ENCODE measurements at places on chromosomes 2 and 18.
A peak's percentile ranks its signal among the peaks of the same experiment; 100 is the strongest.

GRCh38 chr18:46423226-46423805, 233.7 kb downstream of the LOXHD1 start:
- no peak for DNase-seq

GRCh38 chr2:6605836-6606505, 259.7 kb downstream of the CMPK2 start:
- DNase-seq, result no peak

- DNase-seq, result no peak
These were observed 11.6 kb upstream of the NCK2 start for GRCh38 chr2:105732955-105733607.

- peak; percentile 40 for DNase-seq
These were observed 123.5 kb downstream of the INHBB start for GRCh38 chr2:120469426-120469825.

GRCh38 chr2:205428811-205429210, 253.5 kb upstream of the NRP2 start:
- DNase-seq, result no peak

DNA sequence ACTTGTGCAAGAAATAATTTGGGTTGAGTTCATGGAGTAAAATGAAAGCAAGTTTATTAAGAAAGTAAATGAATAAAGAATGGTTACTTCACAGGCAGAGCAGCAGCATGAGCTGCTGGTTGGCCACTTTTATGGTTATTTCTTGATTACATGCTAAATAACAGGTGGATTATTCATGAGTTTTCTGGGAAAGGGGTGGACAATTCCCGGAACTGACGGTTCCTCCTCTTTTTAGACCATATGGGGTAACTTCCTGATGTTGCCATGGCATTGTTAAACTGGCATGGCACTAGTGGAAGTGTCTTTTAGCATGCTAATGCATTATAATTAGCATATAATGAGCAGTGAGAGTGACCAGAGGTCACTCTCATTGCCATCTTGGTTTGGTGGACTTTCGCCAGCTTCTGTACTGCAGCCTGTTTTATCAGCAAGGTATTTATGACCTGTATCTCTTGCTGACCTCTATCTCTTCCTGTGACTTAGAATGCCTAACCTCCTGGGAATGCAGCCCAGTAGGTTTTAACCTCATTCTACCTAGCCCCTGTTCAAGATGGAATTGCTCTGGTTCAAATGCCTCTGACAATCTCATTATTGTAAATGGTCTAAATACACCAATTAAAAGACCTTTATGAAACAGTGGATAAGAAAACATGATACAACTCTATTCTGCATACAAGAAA, 114.1 kb upstream of the FIGN start:
- DNase-seq, result no peak

GRCh38 chr2:190637903-190638618, 10.8 kb upstream of the NAB1 start:
- no peak for DNase-seq

- no peak for DNase-seq
These were observed 843.3 kb downstream of the TSN start for GRCh38 chr2:122598784-122599183.

- no peak for DNase-seq
These were observed 1.1 kb upstream of the NCKAP5 start for GRCh38 chr2:133569286-133569830.

DNA sequence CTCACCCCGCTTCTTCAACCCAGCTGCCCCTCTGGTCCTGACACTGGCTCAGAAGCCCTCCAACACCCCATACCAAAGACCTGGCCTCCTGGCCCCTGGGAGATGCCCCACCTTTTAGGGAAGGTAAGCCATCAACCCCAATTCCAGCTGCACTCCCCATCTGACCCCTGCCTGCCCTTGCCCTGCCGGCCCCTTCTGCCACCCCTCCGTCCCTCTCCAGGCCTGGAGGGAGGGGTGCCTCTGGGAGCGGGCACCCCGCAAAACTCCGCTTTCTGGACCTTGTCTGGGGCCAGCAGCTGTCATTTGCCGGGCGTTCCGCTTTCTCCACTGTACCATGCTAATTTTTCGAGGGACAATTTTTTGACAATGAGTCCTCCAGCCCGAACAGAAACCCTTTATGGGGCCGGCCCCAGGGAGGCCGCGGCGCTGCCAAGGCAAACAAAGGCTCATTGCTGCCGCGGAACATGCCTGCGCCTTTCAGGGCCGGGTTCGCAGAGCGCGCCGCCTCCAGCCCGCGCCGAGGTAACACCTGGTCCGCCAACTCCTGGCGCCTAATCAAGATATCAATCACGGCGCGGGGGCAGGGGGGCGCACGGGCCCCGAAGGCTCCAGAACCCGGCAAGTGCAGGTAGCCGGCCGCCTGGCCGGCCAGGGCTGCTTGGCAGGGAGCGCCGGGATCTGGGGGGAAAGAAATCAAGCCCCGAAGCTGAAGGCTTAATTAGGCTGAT, 96.0 kb downstream of the INHBB start:
- DNase-seq, result no peak

DNA sequence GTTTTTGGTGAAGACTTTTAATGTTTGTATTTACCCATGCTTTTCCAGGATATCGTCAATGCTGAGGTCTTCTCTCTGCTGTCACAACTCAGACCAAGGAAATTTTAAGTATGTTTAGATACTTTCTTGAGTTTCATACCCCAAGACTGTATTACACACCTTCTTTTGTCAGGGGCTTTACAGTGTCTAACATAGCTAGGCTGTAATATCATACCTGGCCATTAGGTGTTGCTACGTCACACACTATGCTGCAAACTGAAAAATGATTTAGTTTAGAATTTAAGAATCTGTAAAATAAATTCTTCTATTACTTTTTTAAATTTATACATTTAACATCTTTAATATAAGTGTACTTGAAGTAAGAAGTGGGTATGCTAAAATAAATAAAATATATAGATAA, 358.4 kb upstream of the NRP2 start:
- DNase-seq, result no peak

GRCh38 chr18:13615432-13615861, 110.9 kb downstream of the FAM210A start:
- no peak for DNase-seq

GRCh38 chr2:1055014-1055595, 104.5 kb downstream of the SNTG2 start:
- peak; percentile 65 for DNase-seq

- DNase-seq, result no peak
These were observed 11.1 kb upstream of the DGKD start for GRCh38 chr2:233343171-233343705.

DNA sequence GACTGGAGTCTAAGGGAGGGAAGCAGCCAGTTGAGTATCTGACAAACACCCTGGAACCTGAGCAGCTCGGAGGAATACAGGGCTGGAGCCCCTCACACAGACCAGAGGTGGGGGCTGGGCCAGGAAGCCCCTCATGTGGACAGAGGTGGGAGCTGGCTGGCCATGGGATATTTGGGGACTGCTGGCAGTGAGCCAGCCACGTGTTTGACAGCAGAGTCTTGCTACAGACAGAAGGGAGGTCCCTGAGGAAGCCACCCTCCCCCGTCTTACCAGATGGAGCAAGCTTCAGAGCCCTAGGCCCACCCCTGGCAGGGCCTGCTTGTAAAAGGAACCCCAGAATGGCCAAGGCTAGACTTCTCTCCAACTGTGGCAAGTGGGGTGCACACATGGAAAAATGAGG, 3.6 kb upstream of the MTERF4 start:
- no peak for DNase-seq

DNA sequence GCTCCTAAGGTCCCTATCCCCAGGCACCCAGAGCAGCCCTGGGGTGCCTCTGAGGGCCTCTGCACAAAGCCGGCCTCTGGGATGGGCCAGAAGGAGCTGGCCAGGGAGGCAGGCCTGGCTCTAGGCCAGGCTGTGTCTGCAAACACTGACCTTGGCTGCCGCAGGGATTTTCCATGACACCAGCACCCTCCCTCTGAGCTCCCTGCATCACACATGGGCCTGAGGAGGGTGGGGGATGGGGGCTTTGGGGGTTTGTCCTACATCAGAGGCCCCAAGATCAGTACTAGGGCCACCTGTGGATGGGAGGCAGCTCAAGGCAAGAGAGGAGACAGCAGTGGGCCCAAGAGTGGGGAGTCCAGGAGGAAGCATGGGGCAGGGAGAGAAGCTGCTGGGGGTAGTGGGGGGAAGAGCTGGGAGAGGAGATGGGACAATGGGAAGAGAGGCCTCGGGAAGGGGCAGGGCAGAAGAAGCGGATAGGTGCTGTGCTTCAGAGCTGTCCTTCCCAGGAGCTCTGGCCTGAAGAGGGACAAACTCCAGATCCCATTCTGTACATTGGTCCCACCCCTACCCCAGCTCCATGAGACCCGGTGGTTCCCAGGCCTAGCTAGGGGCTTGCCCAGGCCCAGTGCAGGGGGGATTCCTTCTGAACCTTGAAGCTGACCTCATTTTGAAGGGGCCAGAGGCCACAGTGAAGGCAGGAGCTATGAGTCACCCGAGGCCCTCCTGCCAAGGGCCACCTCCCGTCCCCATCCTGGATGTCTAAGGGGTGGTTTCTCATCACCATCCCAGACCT, 28.0 kb downstream of the KCNK3 start:
- DNase-seq, result peak; percentile 23

DNA sequence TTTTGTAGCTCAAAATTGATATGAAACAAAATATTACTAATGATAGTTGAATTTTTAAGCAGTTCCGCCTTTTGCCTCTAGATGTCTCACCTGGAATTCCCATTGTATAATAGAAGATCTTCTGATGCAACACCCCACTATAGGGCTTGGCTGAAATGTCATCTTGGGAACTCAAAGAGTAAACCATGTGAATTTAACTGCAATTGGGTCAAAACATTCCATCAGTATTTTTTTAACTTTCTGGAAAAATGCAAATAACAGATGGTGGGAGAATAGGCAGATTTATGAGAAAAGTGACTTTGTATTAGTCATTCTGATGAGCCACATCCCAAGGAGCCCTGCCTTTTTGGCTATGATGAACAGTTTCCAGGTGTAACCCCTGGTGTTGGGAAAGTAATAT, 489.9 kb downstream of the NYAP2 start:
- peak; percentile 80 for DNase-seq

- no peak for DNase-seq
These were observed 74.0 kb downstream of the BCL11A start for GRCh38 chr2:60479226-60480088.

DNA sequence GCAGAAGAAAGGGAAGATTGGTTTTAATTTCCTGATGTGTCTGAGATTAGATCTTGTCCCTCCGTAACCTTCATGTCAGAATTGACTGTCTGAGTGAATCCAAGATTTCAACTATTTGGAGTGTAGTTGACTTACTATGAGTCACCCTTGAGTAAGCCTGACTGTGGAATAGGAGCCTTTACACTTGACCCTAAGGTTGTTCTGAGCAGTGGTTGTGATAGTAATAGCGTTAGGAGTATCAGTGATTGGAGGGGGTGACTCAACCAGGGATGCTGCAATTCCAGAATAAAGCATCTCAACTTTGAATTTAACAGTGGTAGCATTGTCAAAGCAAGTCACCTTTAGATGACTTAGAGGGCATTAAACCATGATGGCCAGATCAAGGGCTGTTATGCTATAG, 979.5 kb upstream of the FAM98A start:
- DNase-seq, result no peak

GRCh38 chr18:58268849-58269248, 224.8 kb downstream of the NEDD4L start:
- no peak for DNase-seq

- DNase-seq, result no peak
These were observed 130.8 kb downstream of the MAP4K4 start for GRCh38 chr2:101828257-101828656.

GRCh38 chr2:1282552-1282951, 130.7 kb upstream of the TPO start:
- DNase-seq, result no peak

- no peak for DNase-seq
These were observed 38.3 kb downstream of the ZEB2 start for GRCh38 chr2:144481666-144482065.

GRCh38 chr2:232501794-232502390, 14.3 kb upstream of the ECEL1 start:
- DNase-seq, result no peak

GRCh38 chr2:219687882-219688559, 60.6 kb downstream of the SLC4A3 start:
- no peak for DNase-seq

GRCh38 chr2:41985573-41986095, 62.2 kb upstream of the PKDCC start:
- no peak for DNase-seq

DNA sequence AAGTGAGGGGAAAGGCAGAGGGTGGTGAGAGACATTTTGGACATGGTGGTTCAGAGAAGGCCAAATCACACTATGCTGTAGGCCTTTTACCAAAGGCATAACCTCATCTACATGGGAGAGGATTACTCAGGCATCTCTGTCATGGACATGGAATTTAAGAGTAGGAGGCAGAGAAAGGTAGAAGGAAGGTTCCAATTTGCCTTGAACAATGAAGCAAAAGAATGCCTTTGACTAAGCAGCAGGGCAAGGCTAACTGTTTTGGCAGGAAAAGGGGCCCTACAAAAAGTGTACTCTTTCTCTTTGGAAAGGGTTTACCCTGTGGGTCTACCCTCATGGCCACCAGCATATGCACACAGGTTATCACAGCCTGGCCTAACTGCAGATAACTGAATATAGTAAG, 45.6 kb upstream of the RNU4ATAC start:
- DNase-seq, result no peak

GRCh38 chr2:129192841-129193253, 786.6 kb upstream of the RAB6C start:
- no peak for DNase-seq

DNA sequence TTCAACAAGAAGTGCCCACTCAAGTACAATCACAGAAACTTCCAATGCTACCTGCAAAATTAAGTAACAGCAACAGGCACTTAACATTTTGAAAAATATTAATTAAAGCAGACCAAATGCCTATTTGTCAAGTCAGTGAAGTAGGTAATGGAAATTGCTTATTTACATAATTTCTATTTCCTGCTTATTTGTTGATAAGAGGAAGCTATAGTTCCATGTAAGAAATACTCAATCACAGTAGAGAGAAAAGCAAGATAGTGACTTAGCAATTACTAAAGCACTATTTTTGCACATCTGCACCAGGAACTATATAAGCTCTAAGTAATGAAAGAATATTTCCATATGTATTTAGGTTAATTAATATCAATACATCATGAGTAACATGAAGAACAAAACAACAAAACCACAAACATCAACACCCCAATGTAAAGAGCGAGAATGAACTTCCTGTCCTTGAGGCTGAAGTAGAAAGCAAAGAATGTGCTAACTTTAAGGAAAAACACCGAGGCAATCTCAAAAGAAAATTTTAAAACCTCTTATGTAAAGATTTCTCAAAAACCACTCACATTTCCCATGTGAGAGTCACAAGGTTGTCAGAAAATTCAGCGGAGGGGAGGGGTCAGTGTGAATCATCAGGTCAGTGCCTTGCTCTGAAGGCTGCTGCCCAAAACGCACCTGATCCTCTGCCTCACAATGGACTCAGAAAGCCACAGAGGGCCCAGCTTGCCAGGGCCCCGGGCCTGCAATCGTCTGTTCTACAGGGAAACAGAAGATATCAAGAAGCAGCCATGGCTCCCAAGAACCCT, 12.5 kb downstream of the NPC1 start:
- no peak for DNase-seq

- no peak for DNase-seq
These were observed 19.8 kb upstream of the TCF4 start for GRCh38 chr18:55607773-55608172.
